Cardiac septum (tissue), 1 donor: ENCODE measurements at places on chromosomes 7 and 10.

- no peak for DNase-seq
Observed at GRCh38 chr7:116630932-116631671, 40.9 kb upstream of the MET start.

- DNase-seq: no peak
Observed at GRCh38 chr7:88842201-88842600, 46.7 kb upstream of the TEX47 start.

- no peak for DNase-seq
Observed at GRCh38 chr7:44897309-44897708, 12.0 kb upstream of the PURB start.

- DNase-seq: no peak
Observed at GRCh38 chr7:25369786-25370185, 141.5 kb upstream of the NPVF start.

DNA sequence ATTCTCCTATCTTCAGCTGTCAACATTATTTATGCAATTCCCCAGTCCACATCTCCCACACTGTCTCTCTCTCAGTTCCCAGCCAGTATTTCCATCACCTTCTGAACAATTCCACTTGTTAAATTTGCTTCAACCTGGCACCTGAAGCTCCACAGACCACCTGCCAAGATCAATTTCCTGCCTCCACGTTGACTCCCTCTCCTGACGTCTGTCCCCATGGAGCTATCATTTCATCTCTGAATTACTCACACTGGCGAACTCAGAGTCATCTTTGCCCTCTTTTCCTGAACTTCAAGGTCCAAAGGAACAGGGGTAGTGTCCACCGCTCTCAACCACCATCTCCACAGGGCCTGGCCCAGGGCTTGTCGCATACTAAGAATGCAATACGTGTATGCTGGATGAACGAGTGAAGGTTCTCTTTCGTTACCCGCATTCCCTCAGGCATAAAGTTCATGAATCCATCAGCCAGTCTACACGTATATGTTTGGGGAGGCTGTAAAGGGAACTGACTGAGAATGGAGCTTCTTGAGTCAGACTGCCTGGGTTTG lies 183.3 kb downstream of the JCAD start:
- DNase-seq: no peak

DNA sequence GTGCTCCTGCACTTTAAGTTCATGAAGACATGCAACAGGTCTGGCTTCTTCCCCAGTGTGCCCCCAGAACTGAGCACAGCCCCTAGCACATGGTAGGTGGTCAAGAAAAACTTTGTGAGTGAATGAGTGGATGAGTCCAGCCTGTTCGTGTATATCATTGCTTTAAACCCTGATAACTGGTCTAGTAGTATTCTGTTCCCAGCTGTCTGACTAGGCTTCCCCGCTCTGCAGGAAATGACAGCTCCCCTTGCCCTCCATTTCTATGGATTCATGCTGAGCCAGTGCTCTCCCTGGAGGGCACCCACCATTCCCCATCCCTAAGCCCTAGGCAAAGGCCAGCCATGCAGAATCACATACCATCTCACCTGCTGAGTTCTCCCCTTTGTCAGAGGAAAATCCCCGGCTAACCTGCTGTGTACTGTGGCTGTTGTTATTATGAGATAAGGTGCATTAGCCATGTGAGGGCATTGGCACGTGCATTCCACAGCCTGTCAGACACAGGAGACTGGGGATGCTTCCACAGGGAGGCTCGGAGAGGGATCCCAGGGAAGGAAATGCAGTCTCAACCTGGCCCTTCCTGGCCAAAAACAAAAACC lies 698.9 kb downstream of the GRID1 start:
- DNase-seq: no peak

DNA sequence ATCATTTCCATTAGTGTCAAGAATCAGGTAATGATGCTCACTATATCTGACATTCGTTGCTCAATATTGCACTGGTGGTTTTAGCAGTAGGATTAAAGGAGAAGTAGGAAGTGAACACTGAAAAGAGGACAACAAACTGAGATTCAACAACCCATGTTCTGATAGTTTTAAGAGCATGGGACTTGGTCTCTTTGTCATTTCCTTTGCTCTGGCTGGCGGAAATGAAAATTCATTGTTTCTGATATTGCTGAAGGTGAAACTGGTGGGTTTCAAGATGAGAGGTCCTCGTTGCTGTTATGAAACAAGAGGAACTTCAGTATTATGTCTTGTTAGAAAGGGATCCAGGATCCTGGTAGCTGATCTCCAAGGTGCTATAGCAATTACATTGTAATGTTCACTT lies 129.0 kb downstream of the DNAH11 start:
- DNase-seq: no peak

DNA sequence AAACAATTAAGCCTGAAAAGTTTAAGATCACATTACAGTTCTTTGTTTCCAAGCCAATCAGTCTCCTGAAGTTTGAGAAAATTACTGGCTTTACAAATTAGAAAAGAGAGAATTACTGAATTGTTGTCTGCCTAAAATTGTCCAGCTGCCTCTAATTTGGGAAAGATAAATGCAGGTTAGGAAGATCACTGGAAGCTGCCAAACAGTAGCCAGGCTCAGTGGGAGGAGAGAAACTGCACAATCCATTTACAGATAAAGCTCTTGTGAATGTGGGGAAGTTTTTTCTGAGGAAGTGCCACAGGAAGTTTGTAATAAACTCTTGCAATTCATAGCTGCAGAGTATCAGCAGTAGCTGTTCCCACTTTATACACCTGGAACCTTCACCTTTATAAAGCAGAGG lies 100.7 kb downstream of the IQUB start:
- DNase-seq: no peak

DNA sequence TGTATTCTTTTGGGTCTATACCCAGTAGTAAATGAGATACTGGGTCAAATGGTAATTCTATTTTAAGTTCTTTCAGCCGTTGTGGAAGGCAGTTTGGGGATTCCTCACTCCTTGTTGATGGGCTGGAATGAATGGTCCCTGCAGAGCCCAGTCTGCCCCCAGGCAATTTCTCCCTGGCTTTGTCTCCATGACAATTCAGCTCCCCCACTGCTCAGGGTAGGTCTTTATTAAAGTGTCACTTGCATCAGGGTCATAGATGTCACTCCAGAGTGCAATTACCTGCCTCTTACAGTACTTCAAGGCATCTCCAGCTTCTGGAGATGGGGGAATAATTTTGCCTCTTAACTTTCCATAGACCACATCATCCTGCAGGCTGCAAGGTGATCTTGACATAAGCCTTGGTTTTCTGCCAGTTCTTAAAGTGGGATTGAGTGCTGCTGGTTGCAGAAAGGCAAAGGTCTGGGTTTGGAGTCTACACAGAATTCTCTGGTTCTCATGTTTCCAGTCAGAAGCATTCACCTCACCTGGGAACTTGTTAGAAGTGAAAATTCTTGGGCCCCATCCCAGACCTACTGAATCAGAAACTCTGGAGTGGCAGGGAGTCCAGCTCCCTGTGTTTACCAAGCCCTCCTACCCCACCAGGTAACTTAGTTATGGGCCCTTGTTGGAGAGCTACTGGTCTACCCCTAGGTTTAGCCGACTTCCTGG lies 442.4 kb downstream of the GALNT17 start:
- DNase-seq: no peak

DNA sequence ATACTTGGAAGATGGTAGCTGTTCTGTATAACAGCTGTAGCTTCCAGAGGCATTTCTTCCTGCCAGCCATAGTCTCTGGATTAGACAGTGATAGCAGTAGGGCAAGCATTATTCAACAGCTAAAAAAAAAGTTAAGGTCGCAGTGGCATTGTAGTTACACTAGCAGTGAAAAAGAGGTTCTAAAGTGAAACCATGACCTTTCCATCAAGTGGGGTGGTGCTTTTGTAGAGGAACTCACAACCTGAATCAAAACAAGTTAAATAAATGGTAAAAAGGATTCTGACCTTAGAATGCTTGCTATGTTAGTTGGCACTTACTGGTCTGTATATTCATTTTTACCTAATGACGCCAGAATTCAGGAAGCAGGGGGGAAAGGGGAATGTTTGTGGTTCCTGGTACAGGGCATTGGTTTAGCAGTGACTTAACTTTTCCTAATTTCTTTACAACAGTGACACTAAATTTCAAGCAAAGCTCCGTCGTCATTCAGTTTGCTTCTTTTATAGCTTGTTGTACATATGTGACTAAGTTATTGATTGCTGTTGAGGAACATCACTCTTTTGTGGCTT lies 55.0 kb downstream of the GBF1 start:
- no peak for DNase-seq

GRCh38 chr7:149817301-149817771 lies 20.8 kb upstream of the ZNF862 start:
- DNase-seq: no peak

- no peak for DNase-seq
Observed at GRCh38 chr10:62045765-62046521, 144.4 kb downstream of the ARID5B start.

DNA sequence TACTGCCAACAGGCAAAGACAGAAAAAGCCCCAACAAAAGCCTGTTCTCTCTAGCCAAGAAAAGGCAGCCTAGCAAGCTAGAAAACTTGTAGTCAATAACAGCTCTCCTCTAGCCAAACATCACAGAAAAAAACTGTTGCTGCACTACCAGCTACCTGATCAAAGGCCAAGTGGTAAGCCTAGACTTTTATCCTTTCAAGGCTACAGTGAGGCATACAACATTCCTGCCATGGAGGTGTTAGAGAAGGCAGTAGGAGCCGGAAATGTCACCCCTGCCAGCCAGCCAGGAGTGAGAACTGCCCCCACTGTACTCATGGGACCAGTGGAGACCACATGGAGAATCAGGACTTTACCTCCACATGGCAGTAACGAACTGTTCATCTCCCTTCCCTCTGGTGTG lies 31.2 kb downstream of the CCDC126 start:
- DNase-seq: no peak

- DNase-seq: no peak
Observed at GRCh38 chr10:27447540-27447939, 56.6 kb upstream of the RAB18 start.

- DNase-seq: no peak
Observed at GRCh38 chr7:68550635-68551034, 1047.6 kb upstream of the AUTS2 start.

- DNase-seq: no peak
Observed at GRCh38 chr10:108970016-108970415, 953.3 kb downstream of the XPNPEP1 start.

DNA sequence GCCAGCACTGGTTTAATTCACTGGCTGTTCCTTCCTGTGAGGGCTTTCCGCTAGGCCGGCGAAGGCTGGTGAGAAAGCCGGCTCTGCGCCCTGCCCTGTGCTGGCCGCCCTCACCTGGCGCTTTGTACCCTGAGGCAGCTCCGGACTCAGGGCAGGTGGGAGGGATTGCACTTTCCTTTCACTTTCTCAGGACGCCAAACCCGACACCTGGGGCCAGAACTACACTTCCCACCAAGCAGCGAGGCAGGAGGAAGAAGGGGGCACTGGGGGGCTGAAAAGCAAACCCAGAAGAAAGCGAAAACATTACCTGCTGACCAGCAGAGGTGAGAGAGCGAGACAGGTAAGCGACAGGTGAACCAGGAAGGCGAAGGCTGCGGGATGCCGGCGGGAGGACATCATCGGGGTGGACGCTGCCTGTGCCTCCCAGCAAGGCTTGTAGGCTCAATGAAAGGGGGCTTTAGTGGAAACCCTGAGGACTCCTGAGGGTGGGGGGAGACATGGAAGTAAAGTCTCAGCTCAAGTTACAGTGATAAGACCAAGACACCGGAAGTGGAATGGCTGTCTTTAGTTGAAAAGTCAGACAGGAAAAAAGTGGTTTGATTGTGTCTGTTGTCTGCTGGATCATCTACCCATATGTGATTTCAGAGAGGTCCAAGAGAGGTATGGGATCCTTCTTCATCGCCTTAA lies at the start of gene RAB19:
Gene RAB19, plus strand, starts transcription at position 181 of the 687 bp plus-strand sequence. CDS start 3,589 bp downstream, outside the sequence.
- DNase-seq: no peak

DNA sequence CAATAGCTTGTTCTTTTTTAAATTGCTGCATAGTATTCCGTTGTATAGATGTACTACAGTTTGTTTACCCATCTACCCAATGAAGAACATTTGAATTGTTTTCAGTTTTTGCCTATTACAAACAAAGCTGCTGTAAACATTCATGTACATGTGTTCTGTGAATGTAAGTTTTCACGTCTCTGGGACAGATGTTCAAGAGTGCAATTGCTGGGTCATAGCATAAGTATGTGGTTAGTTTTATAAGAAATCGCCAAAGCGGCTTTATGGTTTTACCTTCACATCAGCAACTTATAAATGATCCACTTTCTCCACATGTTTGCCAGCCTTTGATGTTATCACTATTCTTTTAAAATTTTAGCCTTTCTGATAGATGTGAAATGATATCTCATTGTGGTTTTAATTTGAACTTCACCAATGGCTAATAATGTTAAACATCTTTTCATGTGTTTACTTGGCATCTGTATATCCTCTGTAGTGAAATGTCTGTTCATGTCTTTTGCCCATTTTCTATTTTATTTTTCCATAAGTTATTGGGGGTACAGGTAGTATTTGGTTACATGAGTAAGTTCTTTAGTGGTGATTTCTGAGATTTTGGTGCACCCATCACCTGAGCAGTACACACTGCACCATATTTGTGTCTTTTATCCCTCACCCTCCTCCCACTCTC lies 73.5 kb downstream of the TBXAS1 start:
- DNase-seq: no peak

GRCh38 chr7:27316311-27316710 lies 73.7 kb downstream of the EVX1 start:
- DNase-seq: no peak

DNA sequence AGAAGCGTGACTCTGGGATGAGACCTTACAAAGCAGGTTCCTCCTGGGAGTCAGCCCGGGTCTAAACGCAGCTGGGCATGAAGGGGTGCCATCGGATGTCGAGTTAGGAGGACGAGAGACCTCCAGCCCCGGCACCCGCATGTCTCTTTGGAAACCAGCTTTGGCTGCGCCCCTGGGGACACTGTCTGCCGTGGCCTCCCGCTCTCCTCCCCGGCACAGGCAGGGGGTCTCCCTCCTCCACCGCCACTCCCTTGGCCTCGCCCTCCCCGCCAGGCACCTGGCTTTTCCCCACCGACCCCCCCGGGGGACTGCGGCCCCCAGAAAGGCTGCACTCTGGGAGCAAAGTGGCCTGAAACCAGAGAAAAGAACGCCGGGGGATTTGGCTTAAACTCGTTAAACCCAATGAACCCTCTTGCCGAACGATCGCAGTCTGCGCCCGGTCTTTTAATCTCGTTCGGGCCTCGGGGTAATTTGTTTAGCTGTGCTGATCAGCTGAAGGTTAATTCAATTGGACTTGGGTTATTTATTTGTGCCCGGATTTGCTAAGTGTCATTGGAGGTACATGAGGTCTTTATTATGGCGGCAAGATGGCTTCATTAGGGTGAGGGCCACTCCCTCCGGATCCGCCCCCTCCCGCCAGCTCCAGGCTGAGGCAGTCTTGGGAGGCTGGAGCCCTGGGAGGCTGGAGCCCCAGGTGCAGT lies 16.4 kb upstream of the PSMG3 start:
- DNase-seq: no peak

DNA sequence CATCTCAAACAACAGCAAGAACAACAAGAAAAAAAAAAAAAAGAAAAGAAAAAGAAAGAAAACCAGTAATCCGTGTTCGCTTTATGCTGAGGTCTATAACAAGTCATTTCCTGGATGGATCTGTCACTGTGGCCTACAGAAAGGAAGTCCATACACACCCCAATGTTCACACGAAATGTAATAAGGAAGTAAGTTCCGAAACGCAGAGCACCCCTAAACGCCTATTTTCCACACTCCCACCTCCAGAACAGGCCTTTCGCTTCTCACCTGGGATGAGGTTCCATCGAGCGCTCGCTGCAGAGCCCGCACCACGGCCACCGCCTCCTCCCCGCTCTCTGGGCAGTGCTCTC lies 735 bp downstream of the ZNF394 start:
- no peak for DNase-seq

- no peak for DNase-seq
Observed at GRCh38 chr7:40682696-40683095, 547.9 kb downstream of the SUGCT start.

GRCh38 chr10:102647443-102648268 lies 3.4 kb downstream of the TRIM8 start:
- DNase-seq: no peak
